ENCODE measurements at places on chromosomes 4 and X.

GRCh38 chr4:168021666-168022065 lies 70.7 kb upstream of the ANXA10 start:
- peak; percentile 33 for DNase-seq

DNA sequence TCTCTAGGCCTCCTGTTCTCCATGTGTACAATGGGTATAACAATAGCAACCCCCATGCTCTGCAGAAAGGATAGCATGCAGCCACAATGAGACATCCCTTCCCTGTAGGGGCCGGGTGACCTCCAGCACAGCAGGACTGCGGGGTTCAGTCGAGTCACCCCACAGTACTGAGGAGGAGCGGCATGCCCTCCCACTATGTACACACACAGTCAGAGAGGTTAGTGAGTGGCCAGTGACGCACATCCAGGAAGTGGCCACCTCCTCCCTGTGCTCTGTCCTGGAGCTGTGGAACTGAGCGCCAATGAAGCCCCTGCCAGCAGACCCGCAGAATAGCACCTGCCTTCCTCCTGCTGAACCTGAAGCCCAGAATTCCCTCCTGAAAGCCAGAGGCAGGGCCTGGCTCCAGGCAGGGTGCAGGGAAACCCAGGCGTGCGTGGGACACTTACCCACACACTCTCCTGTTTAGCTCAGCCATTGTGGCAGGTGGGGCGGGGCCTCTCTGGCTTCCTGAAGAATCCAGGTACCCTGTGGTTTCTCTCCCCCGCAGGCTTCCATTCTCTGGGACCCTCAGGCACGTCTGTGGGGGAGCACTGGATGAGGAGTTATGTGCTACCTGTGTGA lies 50.0 kb downstream of the WFS1 start:
- no peak for DNase-seq

DNA sequence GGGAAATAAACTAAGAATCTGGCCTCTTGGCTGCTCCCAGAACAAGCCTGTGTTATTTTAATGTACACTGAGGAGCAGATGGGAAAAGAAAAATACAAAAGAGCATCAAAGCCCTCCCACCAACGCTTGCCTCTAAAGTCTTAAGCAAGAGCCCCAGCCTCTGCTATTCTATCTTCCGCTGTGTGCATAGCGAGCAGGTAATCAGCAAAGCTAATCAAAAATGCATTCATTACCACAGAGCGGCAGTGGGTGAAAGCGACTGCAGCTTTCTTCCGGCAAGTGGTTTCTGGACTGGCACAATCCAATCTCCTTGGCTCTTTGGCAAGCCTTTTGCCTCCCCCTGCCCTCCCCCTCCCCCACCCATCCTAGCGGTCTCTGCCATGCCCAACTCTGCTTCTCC lies 13.5 kb upstream of the GRIA3 start:
- no peak for DNase-seq

DNA sequence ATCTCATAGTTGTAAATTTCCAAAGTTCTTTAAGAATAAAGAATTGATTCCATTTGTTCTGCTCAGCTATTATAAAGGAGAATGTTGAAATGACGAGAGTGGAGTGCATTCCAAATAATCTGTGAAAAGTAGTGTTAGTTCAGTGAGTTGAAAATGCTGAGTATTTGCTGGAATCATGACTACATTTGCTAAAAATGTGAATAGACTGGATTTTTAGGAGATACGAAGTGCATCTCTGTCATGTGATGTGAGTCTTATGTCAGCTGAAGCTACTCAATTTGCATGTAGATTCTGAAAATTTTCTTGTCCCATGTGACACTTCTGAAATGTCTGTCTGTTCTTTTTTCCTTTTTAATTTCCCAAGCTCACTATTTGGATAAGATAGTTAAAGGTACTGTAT lies 206.0 kb downstream of the DCTD start:
- no peak for DNase-seq

DNA sequence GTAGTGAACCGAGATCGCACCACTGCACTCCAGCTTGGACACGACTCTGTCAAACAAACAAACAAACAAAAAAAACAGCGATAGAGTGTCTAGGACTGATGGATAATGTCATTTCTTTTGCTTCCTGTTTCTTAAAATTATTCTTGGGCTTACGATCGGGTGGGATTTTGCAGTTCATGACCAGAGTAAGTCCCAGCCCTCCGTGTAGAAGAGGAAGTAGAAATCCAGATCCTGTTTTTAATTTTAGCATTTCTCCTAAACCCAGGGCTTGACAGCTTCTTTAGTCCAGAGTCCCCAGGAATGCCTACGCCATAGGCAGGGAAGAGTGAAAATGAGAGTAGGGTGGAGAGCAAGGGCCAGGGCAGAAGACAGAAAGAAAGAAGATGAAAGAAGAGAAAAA lies 94.3 kb downstream of the HPRT1 start:
- DNase-seq = no peak

DNA sequence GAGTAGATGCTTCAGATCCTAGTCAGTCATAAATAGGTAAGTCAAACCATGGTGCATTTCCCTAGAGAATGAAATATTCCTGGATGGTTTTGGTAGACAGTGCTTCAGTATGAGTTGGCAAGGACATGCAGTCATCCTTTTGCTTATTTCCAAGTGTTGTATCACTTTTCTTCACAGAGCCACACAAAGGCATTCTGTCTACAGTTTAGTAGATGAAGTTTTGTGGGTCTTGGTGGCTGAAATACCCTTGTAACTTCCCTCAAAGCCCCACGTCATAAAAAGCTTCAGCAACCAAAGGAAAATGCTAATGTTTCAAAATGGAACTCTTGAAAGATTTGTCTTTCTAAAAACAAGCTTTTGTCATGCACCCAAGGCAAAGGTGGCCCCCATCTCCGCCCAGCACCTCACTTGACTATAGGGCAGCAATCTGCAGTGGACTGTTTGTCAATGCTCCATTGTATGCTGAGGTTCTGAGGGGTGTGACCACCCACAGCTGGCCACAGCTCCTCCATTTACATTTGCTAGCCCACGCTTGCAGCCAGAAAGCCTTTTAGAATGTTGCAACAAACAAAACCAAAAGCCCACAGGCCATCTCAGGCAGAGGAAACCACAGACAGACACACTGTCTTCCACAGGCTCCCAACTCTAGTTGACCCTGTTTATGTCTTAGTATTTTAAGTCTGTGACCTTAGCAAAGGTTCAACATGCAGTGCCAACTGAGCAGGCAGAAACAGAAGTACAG lies 87.1 kb upstream of the FAM9C start:
- DNase-seq = no peak

- DNase-seq = no peak
Measured at GRCh38 chr4:99998062-99998867, 48.2 kb upstream of the H2AZ1 start.

DNA sequence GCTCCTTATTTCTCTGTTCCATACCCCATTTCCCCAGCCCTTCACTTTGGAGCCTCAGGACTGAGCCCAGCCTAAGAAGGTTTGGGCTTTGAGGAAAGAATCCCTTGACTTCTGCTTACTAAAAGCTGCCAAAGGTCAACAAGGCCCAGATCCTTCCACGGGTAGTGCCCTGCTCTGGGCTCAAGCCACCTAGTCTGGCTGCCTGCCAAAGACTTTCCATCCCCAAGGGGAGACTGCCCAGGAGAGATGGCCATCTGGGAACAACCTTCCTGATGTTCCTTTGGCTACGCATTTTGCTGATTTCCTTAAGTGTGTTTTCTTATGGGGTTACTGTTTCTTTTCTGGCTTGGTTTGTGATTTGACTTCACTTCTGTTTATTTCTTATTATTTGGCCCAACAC lies 49.8 kb upstream of the NDP start:
- no peak for DNase-seq

GRCh38 chrX:132480581-132481203 lies 8.1 kb downstream of the MBNL3 start:
- peak; percentile 50 for DNase-seq

DNA sequence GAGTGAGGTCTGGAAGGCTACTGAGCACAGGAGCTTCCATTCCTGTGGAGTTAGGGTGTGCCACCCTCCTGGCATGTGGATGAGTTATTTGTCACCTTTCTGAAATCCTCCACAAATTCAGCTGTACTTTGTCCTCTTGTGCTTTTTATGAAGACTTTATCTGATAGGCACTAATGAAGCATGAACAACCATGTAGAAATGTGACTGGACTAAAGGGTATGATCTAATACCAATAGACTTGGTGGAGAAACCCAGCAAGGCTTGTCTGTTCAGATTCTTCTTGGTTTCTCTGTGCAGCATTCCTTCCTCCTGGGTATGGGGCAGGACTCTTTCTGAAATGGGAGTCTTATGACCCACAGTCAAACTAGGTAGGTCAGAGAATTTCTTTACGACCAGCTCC lies 9.6 kb downstream of the NBDY start:
- no peak for DNase-seq

DNA sequence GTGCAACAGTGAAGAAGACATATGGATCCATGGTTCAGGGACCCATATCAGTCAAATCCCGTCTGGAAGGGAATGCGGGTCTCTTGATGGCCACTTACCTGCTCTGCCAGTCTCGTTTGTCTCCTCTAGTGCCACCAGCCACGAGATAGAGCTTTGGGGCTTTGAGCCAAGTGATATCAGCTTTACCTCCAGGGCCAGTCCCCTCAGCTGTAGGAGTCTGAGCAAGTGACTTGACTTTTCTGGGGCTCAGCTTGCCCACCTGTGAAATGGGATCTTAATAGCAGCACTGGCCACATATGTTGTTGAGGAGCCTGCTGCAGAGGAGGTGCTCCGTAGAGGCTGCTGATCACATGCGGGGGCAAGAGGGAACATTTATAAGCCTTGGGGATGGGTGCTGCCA lies 1.2 kb downstream of the SLC2A9 start:
- no peak for DNase-seq

GRCh38 chr4:65960751-65961150 lies 290.5 kb upstream of the EPHA5 start:
- DNase-seq = no peak

DNA sequence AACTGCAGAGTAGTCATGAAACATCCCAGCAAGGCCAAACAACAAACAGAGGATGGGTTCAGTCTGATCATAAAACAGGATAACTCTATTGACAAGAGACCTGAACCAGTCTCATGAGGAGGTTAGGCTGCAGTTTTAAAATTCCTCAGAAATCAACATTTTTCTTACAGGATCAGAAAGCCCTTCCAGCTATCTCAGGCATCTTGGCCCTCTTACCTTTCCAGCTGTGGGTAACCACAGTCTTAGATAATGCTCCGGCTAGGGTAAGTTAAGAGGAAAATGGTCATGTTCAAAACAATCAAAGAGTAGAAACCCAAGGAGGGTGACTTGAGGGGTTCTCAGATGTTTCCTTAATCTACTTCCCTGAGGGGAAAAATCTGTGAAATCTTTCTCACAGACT lies 5.1 kb downstream of the CTSO start:
- DNase-seq = no peak

GRCh38 chr4:72358483-72358882 lies 210.5 kb downstream of the ADAMTS3 start:
- no peak for DNase-seq

DNA sequence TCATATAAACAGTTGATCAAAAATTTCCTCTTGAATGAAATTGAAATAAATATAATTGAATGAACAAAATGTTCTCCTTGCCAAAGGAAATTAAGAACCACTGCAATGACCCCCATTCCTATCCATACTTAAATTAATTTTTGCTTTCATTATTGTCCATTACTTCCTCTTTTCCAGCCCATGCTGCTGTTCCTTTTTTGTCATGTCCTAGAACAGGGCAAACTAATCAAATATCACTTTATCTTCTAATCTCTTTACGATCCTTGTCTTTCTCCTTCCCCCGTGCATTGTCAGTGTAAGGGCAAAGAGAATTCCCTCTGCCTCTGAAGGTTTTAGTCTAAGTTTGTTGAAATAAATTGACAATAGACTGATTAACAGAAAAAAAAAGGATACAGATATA lies 203.0 kb downstream of the CENPC start:
- no peak for DNase-seq

DNA sequence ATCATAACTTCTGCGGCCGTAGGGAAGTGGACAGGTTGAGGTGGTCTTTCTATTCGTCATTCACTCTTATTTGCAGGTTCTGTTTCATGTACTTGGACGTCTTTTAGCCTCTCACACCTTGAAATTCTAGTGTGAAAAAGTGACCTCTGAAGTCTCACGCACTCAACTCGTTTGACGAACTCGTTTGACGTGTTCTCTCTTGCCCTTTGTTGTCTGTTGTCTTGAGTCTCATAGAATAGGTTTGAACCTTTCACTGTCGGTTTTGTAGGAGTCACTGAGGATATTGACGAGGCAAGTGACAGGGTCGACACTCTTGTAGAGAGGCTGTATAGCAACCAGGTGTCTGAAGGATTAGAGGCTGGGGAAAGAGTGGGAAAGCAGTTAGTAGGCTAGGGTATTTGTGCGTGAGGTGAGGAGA lies 1.1 kb upstream of the PGRMC2 start:
- no peak for DNase-seq

DNA sequence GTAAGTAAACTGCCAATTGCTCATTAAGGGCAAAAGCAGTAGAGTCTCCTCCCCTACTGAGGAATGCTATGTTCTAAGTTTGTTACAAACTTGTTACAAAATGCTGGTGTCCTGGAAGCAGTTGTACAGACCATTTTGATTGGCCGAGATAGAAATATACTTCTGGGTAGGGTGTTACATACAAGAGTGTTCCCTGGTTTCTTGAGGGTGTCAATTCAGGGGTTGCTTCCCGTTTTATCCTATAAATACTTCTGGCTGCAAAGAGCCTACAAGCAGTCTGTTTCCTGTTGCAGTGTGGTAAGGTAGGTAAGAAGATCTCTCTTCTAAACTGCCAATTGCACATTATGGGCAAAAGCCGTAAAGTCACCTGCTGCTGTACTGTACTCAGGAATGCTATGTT lies 5.7 kb downstream of the TRPC5OS start:
- DNase-seq = no peak

- DNase-seq = no peak
Measured at GRCh38 chrX:116170511-116170910, at the start of gene AGTR2. Gene AGTR2 (plus strand): TSS chrX:116170744. CDS start chrX:116172281, 1,537 bp downstream.

GRCh38 chr4:116397291-116397690 lies 688.1 kb downstream of the TRAM1L1 start:
- DNase-seq = no peak

- DNase-seq = no peak
Measured at GRCh38 chr4:10334506-10335028, 122.7 kb downstream of the ZNF518B start.

DNA sequence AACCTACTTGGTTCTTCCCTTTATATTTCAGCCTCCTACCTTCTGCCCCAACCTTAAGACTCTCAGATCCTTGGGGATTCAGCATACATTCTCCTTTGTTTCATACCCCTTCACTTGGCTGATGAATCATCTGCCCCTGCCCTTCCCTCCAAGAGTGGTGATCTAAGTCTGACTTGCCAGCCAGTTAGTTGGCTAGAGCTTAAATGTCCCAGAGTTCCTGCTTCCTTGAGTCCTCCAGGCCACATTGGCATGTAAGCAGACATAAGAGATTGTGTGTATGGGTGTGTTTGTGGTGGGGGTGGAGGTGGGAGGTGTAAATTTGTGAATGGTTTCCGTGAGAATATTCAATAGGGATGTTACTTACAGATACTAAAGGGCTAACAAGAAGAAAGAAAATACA lies 3.7 kb upstream of the TEX13D start:
- no peak for DNase-seq

DNA sequence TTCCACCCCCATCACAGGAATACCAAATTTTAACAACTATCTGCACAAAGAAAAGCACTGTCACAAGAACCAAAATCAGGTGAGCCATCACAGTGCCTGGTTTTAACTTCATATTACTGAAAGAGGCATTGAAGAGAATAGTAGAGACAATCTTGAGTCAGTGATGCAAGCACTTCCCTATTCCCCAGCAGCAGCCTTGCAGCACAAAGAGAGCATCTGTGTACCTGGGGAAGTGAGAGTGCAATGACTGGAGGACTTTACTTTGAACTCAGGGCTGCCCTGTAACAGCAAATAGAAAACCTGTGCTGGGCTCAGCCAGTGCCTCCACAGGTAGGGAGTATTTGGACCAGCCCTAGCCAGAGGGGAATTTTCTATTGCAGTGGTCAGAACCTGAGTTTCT lies 361.8 kb downstream of the TEX13C start:
- DNase-seq = no peak

All from fibroblast of skin of left biceps (primary cell).